ENCODE measurements at places on chromosomes 2 and 18. TPM values are rescaled to one million over a fixed set of nuclear protein-coding genes. Genes with fewer than 3 reads are reported as not detected.

The GNLY gene
- not detected for total RNA-seq

The KLHL41 gene
- total RNA-seq: 0.20 TPM

The ANKRD30BL gene
- total RNA-seq: not detected

The RESP18 gene
- not detected for total RNA-seq

The PLEKHH2 gene
- 0.59 TPM for total RNA-seq

The ABCB11 gene
- not detected for total RNA-seq

The TUBA4B gene
- total RNA-seq: not detected

The SOWAHC gene
- 7.2 TPM for total RNA-seq

The RUFY4 gene
- total RNA-seq: not detected

DNA sequence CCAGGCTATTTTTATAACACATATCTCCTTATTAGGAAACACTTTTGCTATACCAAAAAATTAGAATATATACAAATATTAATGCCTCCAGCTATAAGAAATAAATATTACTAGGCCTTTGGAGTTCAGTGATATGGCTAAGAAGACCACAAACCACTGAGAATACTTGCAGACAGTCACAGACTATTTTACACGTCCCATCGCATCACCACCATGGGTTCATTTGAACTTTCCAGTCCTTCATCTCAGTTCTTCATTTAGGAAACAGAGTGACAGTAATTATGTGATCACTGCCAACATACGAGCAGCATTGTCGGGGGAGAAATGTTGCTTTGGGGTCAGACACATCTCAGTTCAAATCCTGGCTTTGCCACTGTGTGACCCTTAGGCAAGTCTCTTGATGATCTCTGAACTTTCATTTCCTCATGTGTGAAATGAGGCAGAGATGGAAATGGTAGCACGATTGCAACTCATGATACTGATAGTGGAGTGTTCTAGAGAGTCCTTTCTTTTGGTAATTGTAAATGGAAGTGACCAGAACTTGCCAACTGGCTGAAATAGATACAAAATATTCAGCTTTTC lies 138.9 kb upstream of the NRP2 start:
- no peak for DNase-seq

DNA sequence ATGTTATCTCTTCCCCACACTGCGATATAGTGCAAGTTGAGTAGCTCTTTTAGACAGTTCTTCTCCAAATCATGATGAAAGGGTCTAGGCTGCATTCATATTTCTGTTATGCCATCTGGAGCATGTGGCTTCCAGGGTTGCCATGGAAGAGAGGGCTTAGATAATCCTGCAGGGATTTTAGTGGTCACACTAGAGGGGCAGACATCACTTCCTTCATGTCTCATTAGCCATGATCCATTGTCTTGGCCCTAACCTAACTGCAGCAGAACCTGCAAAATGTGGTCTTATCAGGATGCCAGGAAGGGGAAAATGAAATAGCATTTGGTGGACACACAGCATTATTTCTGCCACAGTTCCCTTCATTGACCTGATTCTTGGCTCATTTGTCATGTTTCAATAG lies 83.1 kb downstream of the ADAM23 start:
- no peak for DNase-seq

- no peak for DNase-seq
These were observed 77.3 kb downstream of the FAM124B start for GRCh38 chr2:224324604-224325003.

- DNase-seq: no peak
These were observed 67.5 kb downstream of the PLCL1 start for GRCh38 chr2:197871780-197872456.

GRCh38 chr2:176503776-176504175 lies 234.5 kb downstream of the MTX2 start:
- DNase-seq: no peak

- no peak for DNase-seq
These were observed 42.6 kb downstream of the SESTD1 start for GRCh38 chr2:179222076-179222475.

- no peak for DNase-seq
These were observed 814.2 kb upstream of the SLC39A10 start for GRCh38 chr2:194842871-194843270.

GRCh38 chr2:134155134-134155533 lies 98.7 kb upstream of the MGAT5 start:
- no peak for DNase-seq

GRCh38 chr2:62099523-62100175 lies 96.3 kb upstream of the B3GNT2 start:
- no peak for DNase-seq
